ENCODE measurements at places on chromosomes 4 and X. TPM values are rescaled to one million over a fixed set of nuclear protein-coding genes. Genes with fewer than 3 reads are reported as not detected.

- no peak overlapping the region for H3K27ac ChIP-seq
- no peak for DNase-seq
- no peak overlapping the region for H3K4me3 ChIP-seq
These were observed 89.3 kb downstream of the FHDC1 start for GRCh38 chr4:153025406-153025805.

DKK2 gene
- total RNA-seq: 10.3 TPM

- no peak overlapping the region for H3K27ac ChIP-seq
- no peak overlapping the region for H3K4me3 ChIP-seq
- H3K4me1 ChIP-seq: no peaks in the 10 kb centered on the region
- no peak for DNase-seq
- no peaks in the 10 kb centered on the region for H3K36me3 ChIP-seq
- H3K27me3 ChIP-seq: no peaks in the 10 kb centered on the region
These were observed 62.6 kb upstream of the TSPAN5 start for GRCh38 chr4:98720871-98721480.

GRCh38 chr4:103150677-103151076, 47.5 kb downstream of the CENPE start:
- H3K27ac ChIP-seq: no peak overlapping the region
- H3K27me3 ChIP-seq: no peaks in the 10 kb centered on the region
- no peaks in the 10 kb centered on the region for H3K36me3 ChIP-seq
- DNase-seq: no peak
- H3K4me1 ChIP-seq: no peaks in the 10 kb centered on the region
- no peak overlapping the region for H3K4me3 ChIP-seq

DNA sequence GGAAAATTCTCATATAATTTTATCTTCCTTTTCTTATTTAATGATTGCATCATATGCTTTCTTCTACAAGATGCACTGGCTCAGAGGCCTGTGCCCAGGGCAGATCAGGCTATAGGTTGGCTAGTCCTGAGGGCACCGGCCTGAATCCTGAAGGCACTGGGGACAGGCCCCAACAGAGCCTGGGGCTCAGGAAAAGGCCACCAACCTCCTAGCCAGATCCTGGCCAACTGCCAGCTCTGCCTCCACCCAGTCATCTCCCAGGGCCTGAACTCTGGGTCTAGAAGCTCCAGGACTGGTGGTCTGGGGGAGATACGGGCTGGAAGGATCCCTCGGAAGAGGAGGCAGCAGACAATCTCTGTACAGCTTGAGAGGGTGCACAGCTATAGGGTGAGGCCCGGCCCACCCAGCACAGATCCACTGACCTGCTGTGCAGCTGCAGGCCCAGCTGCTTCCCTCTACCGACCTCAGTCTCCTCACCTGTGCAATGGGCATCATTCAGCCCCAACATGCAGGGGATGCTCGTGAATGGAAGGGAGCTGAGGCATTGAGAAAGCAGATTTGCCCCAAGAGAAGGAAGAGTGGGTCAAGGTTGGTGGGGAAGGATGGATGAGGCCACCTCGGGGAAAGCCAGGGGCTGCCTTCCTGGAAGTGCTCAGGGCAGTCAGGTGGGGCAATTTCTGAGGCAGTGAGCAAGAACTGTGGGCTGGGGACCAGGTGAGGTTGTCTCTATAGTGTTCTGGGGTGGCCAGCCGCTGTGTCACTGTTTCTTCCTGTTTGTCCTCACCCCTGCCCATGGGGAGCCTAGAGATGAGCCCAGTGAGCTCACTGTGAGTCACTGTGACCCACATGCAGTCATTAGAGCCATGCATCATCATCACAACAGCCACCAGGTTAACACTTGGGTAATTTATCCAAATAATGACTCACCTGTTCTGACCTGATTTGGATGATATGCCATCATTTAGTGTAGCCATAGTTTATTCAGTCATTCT, 22.4 kb upstream of the XAGE2 start:
- no peaks in the 10 kb centered on the region for H3K36me3 ChIP-seq
- H3K4me3 ChIP-seq: no peak overlapping the region
- no peaks in the 10 kb centered on the region for H3K27me3 ChIP-seq

ENAM gene
- not detected for total RNA-seq

GRCh38 chr4:89439533-89439932, 131.9 kb upstream of the GPRIN3 start:
- DNase-seq: no peak
- no peaks in the 10 kb centered on the region for H3K4me1 ChIP-seq
- H3K36me3 ChIP-seq: no peaks in the 10 kb centered on the region

DNA sequence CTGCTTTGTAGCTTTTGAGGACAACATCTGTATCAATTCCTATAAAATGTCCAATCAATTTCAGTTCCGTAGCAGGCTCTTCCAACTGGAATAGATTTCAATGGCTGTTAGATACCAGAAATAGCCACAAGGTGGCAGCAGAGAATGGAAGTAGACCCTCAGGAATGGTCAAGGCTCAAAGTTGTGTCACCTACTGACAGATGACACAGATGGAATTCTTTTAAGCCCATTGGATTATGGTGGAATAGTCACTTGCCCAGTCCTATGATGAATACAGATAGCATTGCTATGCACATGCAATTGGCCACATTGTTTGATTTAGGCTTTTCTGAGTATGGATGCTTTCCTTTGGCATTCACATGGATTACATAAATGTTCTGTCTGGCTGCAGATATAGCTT, 130.4 kb upstream of the RADX start:
- H3K4me3 ChIP-seq: no peak overlapping the region
- no peak overlapping the region for H3K27ac ChIP-seq
- H3K4me1 ChIP-seq: no peaks in the 10 kb centered on the region
- H3K36me3 ChIP-seq: no peaks in the 10 kb centered on the region
- H3K27me3 ChIP-seq: no peaks in the 10 kb centered on the region
- no peak for DNase-seq

DNA sequence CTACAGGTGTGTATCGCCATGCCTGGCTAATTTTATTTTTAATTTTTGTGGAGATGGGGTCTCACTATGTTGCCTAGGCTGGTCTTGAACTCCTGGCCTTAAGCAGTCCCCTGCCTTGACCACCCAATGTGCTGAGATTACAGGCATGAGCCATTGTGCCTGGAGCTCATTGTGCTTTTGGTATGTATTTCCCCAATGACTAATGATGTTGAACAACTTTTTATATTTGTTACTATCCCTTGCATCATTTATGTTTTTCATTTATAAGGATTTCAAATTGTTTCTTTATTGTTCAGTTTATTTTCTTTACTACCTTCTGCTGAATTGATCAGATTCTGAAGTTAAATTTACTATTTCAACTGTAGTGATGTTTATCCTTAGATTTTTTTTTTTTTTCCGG, 199.7 kb downstream of the CEP135 start:
- DNase-seq: no peak
- no peaks in the 10 kb centered on the region for H3K4me1 ChIP-seq
- H3K27ac ChIP-seq: no peak overlapping the region
- no peak overlapping the region for H3K4me3 ChIP-seq

DNA sequence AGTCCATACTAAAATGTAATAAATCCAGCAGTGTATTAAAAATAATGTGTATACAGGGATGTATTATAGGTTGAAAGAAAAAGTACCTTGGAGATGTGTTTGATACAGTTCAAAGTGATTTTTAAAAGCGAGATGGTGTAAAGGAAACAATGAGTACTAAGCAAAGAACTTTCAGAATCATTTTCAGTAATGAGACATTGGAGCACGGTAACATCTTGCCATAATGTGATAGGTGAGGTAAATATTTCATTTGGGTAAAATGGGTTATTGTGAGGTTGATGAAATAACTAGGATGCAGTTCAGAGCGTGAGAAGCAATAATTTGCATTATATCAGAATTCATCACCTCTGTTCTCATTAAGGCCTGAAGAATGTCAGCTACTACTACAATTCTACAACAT, 25.9 kb downstream of the EIF2S3 start:
- DNase-seq: no peak
- no peaks in the 10 kb centered on the region for H3K27me3 ChIP-seq
- H3K36me3 ChIP-seq: peaks cover 16% of the 10 kb centered on the region
- no peaks in the 10 kb centered on the region for H3K4me1 ChIP-seq

LRP2BP gene
- total RNA-seq: 0.53 TPM

DNA sequence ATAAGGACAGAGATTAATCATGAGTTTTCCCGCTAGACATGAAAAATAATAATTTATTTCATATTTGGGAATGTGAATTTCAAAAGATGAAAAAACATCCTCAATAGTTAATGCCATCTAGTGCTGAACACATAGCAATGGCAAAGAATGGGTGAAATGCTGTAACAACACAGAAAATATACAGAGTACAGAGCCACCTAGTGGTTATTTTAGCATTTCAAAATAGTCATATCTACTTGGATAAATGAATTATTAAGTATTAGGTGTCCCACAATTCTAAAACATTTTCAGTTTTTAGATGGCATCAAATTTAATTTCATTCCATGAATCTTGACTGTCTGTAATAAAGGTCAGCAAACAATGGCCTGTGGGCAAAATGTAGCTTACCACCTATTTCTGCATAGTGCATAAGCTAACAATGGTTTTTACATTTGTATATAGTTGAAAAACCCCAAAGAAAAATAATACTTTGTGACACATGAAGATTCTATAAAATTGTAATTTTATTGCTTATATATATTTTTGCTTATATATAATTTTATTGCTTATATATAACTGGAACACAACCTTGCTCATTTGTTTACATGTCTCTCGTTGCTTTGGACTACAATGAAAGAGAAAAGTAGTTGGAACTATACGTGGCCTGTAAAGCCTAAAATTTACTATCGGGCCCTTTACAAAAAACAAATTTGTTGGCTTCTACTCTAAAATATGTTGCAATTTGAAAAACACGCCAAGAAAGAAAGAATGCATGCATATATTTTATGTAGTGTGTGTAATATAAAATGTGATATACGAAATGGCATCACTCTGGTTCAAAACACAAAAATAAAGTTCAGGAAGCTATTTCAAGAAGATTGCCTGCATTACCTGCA, 99.1 kb upstream of the FAM47C start:
- no peaks in the 10 kb centered on the region for H3K4me1 ChIP-seq
- no peak for DNase-seq
- H3K27me3 ChIP-seq: no peaks in the 10 kb centered on the region

GRCh38 chrX:44785652-44786051, 58.2 kb upstream of the DUSP21 start:
- DNase-seq: no peak
- no peak overlapping the region for H3K27ac ChIP-seq
- H3K36me3 ChIP-seq: no peaks in the 10 kb centered on the region
- no peaks in the 10 kb centered on the region for H3K4me1 ChIP-seq
- H3K27me3 ChIP-seq: no peaks in the 10 kb centered on the region
- no peak overlapping the region for H3K4me3 ChIP-seq

DNA sequence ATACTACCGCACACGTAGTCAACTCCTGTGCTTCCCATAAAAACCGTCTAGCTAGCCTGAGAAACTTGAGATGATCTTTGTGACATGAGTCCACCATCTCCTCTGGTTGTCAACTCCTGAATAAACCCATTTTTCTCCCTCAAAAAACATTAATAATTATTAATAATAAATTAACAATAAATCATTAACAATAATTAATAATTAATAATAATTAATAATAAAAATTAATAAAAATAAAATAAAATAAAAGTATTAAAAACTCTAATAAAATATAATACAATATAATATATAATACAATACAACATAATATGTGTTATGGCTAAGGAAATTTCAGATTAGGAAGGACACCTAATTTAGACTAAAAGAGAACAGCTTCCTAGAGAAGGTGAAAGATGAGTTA, 20.7 kb upstream of the TMPRSS11E start:
- no peak overlapping the region for H3K27ac ChIP-seq
- no peaks in the 10 kb centered on the region for H3K27me3 ChIP-seq
- no peak for DNase-seq
- no peak overlapping the region for H3K4me3 ChIP-seq
- H3K4me1 ChIP-seq: no peaks in the 10 kb centered on the region

- H3K4me3 ChIP-seq: no peak overlapping the region
- DNase-seq: no peak
- H3K4me1 ChIP-seq: no peaks in the 10 kb centered on the region
- no peak overlapping the region for H3K27ac ChIP-seq
- H3K27me3 ChIP-seq: no peaks in the 10 kb centered on the region
- H3K36me3 ChIP-seq: no peaks in the 10 kb centered on the region
These were observed 362.0 kb upstream of the CT83 start for GRCh38 chrX:116824785-116825184.

TKTL1 gene
- not detected for total RNA-seq

DNA sequence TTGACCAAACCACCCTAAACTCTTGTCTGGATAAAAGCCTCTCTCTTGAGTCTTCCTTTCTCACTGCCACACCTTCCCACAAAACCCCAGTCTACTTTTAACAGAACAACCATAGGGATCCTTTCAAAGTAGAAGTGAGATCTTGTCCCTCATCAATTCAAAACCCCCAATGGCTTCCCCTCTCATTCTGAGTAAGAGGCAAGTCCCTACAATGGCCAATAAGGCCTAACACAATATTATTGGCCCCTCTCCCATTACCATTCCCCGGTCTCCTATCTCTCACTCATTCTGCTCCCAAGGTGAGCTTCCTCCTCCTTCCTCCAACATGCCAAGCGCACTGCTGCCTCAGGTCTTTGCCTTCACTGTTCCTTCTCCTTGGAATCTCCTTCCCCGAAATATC, 57.1 kb downstream of the REELD1 start:
- H3K36me3 ChIP-seq: no peaks in the 10 kb centered on the region
- DNase-seq: no peak
- H3K4me3 ChIP-seq: no peak overlapping the region
- no peaks in the 10 kb centered on the region for H3K4me1 ChIP-seq

- H3K4me3 ChIP-seq: no peak overlapping the region
- DNase-seq: no peak
- no peaks in the 10 kb centered on the region for H3K36me3 ChIP-seq
- H3K27me3 ChIP-seq: no peaks in the 10 kb centered on the region
- H3K4me1 ChIP-seq: no peaks in the 10 kb centered on the region
These were observed 367.9 kb upstream of the SLIT2 start for GRCh38 chr4:19883841-19884240.

DNA sequence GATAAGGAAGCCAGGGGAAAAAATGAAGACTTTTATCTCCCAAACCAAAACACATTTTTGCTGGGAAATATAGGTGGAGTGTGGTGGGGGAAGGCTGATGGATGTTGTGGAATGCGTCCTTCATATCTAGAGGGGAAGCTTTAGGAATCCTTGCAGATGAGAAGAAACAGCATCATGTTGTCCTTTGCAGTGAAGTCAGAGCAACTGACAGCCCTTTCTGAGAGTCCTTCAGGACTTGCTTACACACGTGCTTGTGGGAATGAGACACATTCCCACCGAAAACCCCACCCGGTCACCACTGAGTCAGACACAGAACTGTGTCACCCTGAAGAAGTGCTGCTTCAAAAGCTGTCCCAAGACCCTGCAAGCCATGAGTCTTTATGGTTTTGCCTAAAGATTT, 81.5 kb downstream of the SHROOM2 start:
- H3K4me1 ChIP-seq: no peaks in the 10 kb centered on the region
- no peak overlapping the region for H3K4me3 ChIP-seq
- no peak for DNase-seq
- H3K36me3 ChIP-seq: no peaks in the 10 kb centered on the region

CABS1 gene
- total RNA-seq: not detected

SFRP2 gene
- 56.2 TPM for total RNA-seq

- H3K36me3 ChIP-seq: no peaks in the 10 kb centered on the region
- no peak for DNase-seq
- H3K4me3 ChIP-seq: no peak overlapping the region
- no peaks in the 10 kb centered on the region for H3K4me1 ChIP-seq
These were observed 689.0 kb downstream of the GRID2 start for GRCh38 chr4:92992758-92993157.

KLHL4 gene
- 0.21 TPM for total RNA-seq

FHDC1 gene
- total RNA-seq: 0.75 TPM

TMEM271 gene
- total RNA-seq: not detected

Data from ascending aorta (tissue), 2 donors.